ENCODE measurements at places on chromosomes 4 and X.

DNA sequence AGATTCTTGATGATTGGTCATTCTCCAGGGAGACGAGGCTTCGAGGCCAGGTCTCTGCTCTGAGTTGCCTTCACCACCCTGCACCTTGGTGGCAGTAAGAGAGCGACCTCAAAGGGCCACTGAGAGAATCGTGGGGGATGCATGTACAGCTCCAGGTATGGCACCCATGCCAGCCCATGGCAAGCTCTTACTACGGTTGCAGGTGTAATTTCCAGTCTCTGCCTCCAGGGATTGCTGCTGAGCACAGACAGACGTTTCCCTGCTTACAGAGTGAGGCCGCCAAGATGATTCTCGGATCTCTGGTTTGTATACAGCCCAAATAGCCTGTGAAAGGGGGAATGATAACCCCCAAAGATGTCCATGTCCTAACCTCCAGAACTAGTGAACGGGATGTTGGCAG lies 16.3 kb upstream of the DRD5 start:
- no peak for DNase-seq

DNA sequence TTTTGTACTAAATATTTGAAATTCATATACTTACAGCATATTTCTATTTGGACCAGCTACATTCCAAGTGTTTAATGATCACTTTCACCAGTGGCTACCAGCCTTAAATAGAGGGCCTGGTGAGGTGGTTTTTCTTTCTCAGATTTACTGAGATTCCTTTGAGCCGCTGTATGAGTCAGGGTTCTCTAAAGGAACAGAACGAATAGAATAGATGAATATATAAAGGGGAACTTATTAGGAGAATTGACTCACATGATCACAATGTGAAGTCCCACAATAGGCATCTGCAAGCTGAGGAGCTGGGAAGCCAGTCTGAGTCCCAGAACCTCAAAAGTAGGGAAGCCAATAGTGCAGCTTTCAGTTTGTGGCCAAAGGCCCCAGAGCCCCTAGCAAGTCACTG lies 146.2 kb upstream of the TLL1 start:
- no peak for DNase-seq

GRCh38 chr4:83618431-83618830 lies 82.5 kb downstream of the GPAT3 start:
- DNase-seq: no peak

- no peak for DNase-seq
Measured at GRCh38 chrX:11143931-11144678, 33.0 kb downstream of the HCCS start.

DNA sequence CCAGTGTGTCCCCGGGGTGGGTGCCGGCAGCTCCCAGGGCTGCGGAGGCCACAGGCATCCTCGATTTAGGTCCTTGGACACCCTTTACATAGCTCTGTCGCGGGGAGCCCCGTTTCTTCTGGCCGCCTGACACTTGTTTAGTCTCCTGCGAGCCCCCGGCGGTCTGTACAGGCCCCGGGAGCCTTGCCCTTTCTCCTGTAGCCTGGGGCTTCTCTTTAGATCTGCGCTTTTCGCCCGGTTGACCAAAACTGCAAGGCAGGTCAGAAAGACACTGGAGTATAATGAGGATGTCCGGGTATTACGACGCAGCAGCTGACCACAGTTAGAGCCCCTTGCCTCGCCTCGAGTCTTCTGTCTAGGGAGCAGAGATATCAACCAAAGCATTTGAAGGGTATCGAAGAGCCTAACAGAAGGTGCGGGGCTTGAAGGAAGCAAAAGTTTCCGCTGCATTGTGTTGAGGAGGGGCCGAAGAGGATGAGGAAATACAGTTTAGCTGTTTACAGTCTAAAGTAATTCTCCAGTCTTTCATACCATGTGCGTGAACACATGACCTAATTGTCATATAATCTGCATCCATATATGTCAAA lies 479 bp downstream of the BRCC3 start:
- no peak for DNase-seq

All from activated naive CD8-positive, alpha-beta T cell treated with anti-CD3 and anti-CD28 coated beads, Interleukin-2, amount 50 U/mL, for 16 hours (primary cell).